ENCODE measurements at places on chromosomes 11 and 22.

DNA sequence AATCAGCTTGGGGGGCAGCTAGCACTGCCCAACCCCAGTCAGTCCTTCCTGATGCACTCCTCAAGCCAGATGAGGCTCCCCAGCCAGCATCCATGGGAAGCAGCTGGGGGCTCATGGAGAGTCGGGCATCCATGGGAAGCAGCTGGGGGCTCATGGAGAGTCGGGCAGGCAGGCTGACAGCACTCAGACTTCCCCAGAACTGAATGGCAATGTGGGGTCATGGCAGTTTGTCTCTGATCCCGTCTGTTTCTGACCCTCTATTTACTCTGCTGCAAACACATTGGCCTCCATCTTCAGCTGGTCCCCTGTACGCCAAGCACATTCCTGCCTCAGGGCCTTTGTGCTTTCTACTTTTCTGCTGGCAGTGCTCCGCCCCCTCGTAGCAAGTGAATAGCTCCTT is 314.8 kb downstream of the NTM start:
- no peak for DNase-seq

GRCh38 chr11:84524422-84525051 is 1102.6 kb downstream of the DLG2 start:
- DNase-seq: peak; percentile 33

- no peak for DNase-seq
Observed at GRCh38 chr11:130780437-130780836, 135.8 kb downstream of the SNX19 start.

DNA sequence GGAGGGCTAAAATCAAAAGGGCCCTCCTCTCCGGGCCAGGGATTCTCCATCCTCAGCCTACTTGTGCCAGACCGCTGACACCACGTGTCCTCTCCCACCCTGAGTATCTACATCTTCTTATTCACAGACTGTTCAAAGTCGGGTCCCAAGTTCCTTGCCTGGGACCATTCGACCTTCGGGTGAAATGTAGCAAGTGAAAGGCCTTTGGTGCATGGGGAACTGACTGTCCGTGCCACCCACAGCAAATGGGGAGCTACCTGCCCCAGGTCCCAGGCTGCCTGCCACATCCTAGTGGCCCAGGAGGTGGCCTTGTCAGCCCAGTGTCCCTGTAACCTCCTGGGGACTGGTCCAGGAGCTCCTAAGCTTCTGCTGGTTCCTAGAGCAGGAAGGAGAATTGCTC is 67.3 kb downstream of the RTL6 start:
- DNase-seq: no peak

- DNase-seq: no peak
Observed at GRCh38 chr11:130183878-130184610, 24.5 kb downstream of the ST14 start.

GRCh38 chr11:111549196-111549868 is 8.8 kb downstream of the LAYN start:
- no peak for DNase-seq

DNA sequence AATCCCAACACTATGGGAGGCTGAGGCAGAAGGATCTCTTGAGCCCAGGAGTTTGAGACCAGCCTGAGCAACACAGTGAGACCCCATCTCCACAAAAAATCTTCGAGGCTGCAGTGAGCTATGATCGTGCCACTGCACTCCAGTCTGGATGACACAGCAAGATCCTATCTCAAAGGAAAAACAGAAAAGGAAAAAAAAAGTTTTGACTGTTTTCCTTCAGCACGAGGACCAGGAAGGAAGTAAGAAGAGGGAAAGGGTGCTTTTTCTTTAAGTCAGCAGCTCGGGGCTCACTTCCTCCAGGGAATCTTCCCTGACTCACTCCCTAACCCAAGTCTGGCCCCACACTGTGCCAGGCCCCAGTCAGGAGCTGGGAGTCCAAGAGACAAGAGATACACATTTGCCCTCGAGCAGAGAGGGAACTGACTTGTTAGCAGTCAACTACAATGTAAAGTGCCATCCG is 14.2 kb downstream of the ARRB1 start:
- DNase-seq: no peak

GRCh38 chr22:35352214-35353111 is 28.4 kb upstream of the HMOX1 start:
- no peak for DNase-seq

GRCh38 chr22:48070760-48071159 is 1308.3 kb downstream of the TBC1D22A start:
- no peak for DNase-seq

DNA sequence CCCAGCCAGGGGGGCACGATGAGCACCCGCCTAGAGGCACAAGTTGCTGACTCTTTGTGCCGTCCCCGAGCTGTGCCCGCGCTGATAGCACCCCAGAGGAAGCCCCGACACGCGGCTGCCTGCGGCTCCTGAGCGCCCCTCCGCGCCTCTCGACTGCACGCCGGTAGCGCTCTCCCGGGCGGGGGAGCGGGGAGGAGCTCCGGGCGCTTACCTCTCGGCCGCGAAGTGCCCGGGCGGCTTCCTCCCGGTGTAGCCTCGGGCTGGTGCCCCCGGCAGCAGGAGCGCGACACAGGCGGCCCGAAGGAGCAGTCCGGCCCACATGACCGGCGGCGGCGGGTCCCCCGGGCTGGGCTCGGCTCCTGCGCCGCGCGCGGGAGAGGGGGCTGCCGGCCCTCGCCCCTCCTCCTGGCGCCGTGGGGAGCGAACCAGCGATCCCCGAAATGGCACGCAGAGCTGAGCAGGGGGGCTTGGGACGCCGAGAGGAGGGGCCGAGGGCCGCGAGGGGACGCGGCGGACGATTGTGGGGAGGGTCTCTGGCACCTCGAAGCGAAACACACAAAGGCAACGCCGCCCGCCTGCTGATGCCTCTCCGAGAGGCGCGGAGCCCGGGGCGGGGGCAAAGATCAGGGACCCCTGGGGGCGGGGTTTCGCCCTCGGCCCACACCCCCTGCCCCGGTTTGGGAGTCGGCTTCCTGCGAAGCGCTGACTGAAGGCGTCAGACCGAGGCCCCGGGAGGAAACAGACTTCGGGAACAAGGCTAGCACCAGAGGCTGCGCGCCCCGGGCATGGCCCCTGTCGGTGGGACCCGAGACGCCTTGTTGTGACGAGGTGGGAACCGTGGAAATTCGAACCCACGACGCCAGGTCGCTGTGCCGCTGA is at the start of gene VWCE:
Gene VWCE (minus strand): TSS at position 600 of the 879 bp plus-strand sequence. CDS start 279 bp downstream, at position 321.
- no peak for DNase-seq

DNA sequence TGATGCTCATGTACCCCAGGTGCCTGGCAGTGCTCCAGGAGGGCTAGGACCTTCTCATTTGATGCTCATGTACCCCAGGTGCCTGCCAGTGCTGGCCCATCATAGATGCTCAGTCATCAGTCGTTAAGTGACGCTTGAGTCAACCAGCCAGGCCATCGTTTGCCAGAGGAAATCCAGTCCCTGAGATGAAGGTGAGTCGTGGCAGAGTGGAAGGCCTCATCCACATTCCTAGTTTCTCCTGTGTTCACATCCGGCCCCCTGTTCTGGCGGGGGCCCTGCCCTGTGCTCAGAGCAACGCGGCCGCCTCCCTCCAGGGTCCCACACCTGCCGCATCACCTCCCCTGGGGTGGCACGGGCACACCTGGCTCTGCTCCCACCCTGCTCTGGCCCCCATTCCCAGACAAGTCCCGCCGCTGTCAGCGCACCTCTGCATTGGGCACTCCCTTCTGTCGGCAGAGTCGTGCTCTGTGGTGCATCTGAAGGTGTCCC is 279.9 kb downstream of the BRD1 start:
- no peak for DNase-seq

DNA sequence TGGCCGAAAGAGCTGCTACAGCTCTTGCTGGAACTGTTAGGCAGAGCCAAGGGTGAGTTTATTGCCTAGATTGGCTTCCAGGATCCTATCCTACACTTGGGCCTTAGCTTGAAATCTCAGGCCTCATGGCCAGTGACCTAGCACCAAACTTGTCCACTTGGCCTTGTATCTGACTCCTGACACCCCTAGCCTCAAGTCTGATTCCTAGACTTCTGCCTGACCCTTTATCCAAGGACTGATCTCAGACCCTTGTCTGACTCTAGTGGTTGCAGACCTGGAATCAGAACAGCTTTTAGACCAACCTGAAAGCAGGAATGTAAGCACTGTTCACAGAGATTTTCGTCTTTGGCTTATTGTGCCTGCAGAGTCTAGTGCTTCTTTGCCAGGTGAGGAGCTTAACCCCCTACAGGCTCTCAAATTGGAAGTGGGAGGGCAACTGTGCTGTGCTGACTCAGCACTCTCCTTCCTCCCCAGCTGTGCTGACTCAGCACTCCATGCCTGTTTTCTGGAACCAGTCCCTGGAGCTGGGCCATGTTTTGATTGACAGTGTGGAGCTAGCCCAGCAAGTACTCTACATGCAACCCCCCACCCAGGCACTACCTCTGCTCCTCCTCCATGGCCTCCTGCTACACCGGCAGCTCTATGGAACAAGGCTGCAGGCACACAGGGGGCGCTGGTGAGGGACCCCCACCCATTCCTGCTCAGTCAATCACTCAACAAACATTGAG is 35.1 kb downstream of the RRP8 start:
- no peak for DNase-seq

GRCh38 chr11:73978576-73979086 is 4.0 kb downstream of the UCP2 start:
- no peak for DNase-seq
